ENCODE measurements at places on chromosomes 16 and 17.

- DNase-seq = no peak
Observed at GRCh38 chr17:77363821-77364361, 223.1 kb downstream of the SEC14L1 start.

DNA sequence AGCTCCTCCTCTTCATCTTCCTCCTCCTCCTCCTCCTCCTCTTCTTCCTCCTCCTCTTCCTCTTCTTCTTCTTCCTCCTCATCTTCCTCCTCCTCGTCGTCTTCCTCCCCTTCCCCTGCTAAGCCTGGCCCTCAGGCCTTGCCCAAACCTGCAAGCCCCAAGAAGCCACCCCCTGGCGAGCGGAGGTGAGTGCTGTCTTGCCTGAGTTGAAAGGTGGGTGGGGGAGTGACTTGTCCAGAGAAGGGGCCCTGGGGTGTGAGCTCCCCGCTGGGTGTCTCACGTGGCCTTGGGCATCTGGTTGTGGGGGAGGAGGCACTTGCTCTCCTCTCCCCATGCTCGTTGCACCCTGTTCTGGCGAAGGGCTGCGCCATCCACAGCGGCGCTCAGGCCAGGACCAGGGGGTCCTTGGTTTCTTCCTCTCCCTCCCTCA, 8.0 kb downstream of the ELOB start:
- no peak for DNase-seq

DNA sequence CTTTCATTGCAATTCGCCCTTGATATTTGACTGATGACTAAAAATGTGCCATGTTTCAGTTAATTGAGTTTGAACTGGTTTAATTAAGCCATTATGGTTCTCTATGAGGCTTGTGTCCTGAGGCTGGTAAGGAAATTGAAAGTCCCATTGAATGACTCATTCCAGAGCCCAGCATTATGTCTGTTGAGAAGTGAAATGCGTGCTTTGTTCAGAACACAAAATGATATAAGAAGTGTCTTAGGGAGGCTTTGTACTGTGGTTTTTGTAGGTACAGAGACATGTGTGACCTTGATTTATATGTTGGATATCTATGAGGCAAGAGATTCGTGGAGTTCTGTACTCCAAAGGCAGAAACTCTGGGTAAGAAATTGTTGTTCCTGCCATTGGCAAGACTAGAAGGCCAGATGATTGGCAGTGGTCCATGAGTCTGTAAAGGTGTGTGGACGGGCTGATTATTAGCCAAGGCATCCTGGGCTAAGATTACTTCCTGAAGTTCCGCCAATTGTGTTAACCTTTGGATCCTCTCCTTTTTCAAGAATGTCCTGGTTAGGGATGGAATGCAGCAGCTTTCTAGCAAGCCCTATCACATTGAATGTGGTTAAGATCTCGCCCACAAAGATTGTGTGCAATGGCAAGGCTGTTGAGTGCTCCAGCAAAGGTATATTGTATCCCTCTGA, 103.7 kb downstream of the NPIPB5 start:
- DNase-seq = no peak

DNA sequence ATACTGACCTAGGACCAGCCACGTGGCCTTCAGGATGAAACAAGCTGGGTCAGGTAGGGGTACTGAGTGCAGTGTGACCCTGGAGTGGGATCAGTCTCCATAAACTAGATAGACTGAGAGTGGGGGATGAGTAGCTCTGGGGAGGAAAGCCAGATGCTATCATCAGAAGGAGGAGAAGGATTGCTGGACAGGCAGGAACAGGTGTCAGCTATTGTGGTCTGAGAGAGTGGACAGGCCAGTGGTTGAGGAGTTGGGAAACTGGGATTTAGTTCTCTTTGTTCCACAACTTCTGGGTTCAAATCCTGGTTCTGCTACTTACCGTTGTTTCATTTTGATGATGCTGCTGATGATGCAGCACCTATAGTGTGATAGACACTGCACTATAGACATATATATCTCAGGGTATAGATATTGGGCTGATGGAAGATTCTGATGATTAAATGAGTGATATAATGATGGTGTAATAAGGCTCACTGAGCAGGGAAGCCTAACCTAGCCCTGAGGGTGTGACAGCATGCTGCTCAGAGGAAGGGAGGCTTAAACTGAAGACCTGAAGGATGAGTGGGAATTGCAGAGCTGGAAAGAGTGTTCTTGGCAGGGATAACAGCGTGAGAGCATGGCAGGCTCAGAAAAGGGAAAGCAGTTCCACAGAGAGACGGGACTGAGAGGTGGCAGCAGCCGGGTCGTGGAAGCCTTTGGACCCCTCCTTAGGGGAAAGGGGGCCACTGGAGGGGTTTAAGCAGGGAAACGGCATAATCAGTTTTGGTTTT, 66.0 kb downstream of the SNX20 start:
- no peak for DNase-seq

GRCh38 chr17:57776366-57776765, 31.3 kb upstream of the CCDC182 start:
- no peak for DNase-seq

DNA sequence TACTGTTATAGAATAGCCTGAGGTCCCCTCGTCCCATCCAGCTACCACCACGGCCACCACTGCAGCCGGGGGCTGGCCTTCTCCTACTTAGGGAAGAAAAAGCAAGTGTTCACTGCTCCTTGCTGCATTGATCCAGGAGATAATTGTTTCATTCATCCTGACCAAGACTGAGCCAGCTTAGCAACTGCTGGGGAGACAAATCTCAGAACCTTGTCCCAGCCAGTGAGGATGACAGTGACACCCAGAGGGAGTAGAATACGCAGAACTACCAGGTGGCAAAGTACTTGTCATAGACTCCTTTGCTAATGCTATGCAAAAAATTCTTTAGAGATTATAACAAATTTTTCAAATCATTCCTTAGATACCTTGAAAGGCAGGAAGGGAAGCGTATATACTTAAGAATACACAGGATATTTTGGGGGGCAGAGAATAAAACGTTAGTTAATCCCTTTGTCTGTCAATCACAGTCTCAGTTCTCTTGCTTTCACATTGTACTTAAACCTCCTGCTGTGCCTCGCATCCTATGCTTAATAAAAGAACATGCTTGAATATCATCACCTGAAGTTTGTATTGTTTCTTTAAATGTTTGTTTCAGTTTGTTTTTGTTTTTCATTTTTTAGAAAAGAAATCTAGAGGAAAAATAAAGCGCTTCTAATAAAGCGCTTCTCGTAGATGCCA, 388.3 kb downstream of the MAF start:
- peak; percentile 11 for DNase-seq

- DNase-seq = no peak
Observed at GRCh38 chr17:80257716-80258213, 2.9 kb upstream of the RNF213 start.

DNA sequence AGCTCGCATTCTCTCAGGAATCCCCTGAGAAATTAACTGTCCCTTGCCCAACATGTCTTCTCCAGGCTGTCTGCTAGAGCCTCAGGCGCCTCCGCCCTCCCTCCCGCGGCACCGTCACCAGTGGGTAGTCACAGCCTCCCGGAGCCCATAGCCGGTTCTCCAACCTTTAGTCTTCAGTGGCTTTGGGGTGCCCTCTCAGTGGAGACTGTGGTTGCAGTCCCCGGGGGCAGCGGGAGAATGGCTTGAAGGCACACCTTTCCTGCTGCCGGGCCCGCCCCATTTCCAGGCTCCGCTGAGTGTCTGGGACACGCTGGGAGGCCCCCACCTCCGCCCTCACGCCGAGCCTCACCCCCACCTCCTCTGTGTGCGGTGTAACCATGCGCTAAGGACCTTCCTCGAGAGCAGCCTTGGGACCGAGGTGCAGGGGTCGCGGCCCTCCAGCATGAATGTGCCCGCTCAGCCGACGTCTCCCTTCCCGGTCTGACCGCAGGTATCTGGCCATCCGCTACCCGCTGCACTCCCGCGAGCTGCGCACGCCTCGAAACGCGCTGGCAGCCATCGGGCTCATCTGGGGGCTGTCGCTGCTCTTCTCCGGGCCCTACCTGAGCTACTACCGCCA, 1.7 kb downstream of the GALR2 start:
- DNase-seq = no peak

- no peak for DNase-seq
Observed at GRCh38 chr17:55887531-55887930, 136.7 kb downstream of the PCTP start.

DNA sequence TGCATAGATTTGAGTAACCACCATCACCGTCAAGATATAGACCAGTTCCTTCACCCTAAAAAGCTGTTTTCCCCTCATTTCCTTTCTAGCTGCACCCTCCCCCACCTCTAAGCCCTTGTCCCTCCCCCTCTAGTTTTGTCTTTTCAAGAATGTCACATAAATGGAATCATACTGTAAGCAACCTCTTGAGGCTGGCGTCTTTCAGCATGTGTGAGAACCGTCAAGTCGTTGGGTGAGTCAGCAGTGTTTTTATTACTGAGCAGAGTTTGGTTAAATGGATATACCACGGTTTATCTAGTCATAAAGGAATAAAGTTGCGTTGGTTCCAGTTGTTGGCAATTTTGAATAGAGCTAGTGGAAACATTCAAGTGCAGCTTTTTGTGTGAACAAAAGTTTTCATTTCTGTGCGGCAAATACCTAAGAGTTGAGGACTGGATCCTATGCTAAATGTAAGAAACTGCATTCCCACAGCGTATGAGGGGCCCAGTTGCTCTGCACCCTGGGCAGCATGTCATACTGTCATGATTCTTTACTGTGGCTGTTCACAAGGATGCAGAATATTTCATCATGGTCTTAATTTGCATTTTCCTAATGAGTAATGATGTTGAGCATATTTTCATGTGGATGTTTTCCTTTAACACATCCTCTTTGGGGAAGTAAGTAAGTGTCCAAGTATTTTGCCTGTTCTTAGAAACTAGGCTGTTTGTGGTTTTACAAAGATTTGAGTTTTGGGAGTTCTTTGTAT, 264.3 kb downstream of the CPPED1 start:
- DNase-seq = no peak

DNA sequence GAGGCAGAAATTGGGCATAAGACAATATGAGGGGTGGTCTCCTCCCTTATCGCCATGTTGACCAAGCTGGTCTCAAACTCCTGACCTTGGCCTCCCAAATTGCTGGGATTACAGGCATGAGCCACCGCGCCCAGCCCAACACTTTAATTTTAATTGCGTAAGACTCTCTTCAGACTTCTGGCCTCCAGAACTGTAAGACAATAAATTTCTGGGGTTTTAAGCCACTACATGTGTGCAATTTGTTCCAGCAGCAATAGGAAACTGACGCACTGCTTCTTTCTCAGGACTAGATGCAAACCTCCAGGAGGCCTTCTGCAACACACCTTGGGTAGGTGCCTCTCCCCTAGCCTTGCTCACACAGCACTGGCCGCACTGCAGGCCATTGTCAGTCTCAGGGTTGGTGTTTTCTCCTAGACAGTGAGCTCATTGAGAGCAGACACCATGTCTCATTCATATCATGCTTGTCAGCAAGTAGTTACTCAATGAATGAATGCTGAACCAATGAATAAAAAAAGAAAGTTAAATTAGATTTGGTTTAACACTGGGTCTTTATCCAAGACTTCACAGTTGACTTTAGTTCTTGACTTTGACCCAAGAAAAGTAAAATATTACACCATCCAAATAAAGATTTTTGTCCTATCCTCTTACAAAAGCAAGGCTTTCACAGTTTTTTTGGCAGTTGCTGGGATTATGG, 5.5 kb upstream of the ACSF2 start:
- DNase-seq = no peak

- peak; percentile 82 for DNase-seq
Observed at GRCh38 chr17:32486111-32486700, 587 bp upstream of the CDK5R1 start.

- DNase-seq = no peak
Observed at GRCh38 chr16:69314534-69314933, 3.4 kb downstream of the VPS4A start.

DNA sequence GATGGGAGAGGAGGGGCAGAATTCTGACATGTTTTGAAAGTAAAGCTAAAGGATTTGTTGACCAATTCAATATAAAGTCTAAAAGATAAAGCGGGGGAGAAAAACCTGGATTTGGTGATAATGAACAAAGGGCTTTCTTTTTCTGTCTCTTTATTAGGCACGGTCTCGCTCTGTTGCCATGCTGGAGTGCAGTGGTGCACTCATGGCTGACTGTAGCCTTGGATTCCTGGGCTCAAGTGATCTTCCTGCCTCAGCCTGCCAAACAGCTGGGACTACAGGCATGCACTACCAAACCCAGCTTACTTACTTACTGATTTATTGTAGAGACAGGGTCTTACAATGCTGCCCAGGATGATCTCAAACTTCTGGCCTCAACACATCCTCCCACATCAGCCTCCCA, 7.5 kb downstream of the CDR2 start:
- no peak for DNase-seq

- no peak for DNase-seq
Observed at GRCh38 chr17:15482476-15482875, 15.1 kb upstream of the CDRT4 start.

DNA sequence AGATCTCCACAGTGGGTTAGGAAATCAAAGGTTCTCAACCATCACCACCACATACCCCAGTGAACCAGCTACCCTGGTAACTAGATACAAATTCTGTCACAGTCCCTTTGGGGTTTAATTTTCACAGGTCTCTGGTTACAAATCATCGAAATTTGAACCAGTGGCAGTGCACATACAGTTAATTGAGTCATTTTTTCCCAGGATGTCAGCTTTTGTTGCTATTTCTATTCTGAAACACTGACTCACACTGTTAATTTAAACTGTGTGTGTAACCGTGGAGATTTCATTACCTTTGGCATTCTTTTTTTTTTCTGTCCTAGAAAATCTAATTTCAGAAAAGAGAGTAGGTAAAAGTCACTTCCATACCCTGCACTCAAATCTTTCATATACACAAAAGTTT, 511.5 kb downstream of the TOX3 start:
- no peak for DNase-seq

- DNase-seq = no peak
Observed at GRCh38 chr17:4735876-4736651, 3.6 kb upstream of the ZMYND15 start.

GRCh38 chr16:53822936-53823529, 119.1 kb downstream of the FTO start:
- no peak for DNase-seq

DNA sequence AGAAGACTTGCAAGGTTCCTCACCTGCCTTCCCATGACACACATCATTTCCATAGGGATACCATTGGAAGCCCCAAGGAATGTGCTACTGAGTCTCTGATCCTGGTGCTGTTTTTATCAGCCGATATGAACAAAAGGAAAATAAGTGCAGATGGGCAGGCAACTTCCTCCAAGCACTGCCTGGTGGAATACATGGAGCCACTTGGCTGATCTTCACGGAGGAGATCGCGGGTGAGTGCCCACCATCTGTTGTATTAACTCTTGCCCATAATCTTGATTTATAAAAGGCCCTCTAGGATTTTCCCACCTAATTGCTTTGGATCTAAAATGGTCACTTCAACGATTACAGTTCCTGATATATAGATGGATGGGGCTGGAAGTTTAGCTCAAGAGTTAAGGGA, 24.7 kb upstream of the CDRT15 start:
- no peak for DNase-seq
